Posterior vena cava (tissue), 2 donors: ENCODE measurements at places on chromosomes 6 and 20. TPM values are rescaled to one million over a fixed set of nuclear protein-coding genes. Genes with fewer than 3 reads are reported as not detected.

GRCh38 chr20:30892541-30893345, 364.7 kb upstream of the DEFB115 start:
- DNase-seq = no peak

GRCh38 chr20:59645761-59646171, 41.4 kb downstream of the PHACTR3 start:
- no peak for DNase-seq

DNA sequence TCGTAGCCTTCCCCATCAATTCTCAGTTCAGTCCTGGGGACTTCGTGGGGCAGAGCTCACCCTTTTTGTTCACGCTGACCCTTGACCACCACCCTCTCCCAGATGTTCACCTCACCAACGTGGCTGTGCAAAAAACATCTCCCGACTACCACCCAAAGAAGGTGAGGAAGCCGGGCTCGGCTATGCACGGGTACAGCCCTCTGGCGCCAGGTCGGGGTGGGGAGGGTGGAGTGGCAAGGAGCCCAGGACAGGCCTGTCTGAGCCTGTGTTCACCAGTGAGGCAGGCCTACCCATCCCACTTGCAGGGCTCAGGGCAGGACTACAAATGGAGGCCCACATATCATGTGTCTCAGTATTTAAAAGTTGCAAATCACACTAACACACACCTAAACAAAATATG, 18.1 kb downstream of the PDRG1 start:
- peak; percentile 54 for DNase-seq

Gene NKAIN4
- not detected for total RNA-seq

Gene SNHG17
- 27.9 TPM for total RNA-seq

- peak; percentile 87 for DNase-seq
These were observed at the start of gene SLC2A10 for GRCh38 chr20:46709459-46710152. Gene SLC2A10, plus strand, starts transcription at chr20:46709649. Its CDS starts 88 bp downstream, at chr20:46709737.

- DNase-seq = no peak
These were observed 70.4 kb downstream of the BACH2 start for GRCh38 chr6:90226257-90226656.

Gene VSX1
- total RNA-seq = not detected

DNA sequence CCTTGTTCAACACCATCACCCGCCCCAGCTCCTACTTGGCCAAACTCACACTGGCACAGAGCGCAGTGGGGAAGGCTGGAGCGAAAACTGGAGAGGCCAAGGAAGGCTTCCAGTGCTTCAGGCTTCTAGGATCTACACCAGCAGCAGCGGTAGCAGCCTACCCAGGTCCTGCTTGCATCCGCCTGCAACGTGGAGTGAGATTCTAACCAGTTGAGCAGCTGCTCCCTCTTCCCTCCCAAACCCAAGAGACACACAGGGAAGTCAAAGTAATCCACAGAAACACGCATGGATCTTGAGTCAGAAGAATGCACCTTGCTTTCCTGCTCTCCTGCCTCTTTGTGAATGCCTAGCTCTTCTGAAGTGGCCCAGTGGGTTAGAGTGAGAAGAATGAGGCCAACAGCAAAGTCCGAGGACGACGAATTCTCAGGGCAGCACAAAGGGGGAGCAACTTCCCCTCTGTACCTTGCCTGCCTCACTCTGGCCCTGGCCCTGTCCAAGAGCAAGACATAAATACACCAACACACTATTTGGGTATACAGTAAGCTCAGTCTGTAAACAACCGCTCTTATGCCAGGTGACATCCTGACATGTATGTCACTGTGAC, 95.9 kb upstream of the FOXQ1 start:
- no peak for DNase-seq

- DNase-seq = no peak
These were observed 176.0 kb downstream of the SASH1 start for GRCh38 chr6:148518511-148519156.

DNA sequence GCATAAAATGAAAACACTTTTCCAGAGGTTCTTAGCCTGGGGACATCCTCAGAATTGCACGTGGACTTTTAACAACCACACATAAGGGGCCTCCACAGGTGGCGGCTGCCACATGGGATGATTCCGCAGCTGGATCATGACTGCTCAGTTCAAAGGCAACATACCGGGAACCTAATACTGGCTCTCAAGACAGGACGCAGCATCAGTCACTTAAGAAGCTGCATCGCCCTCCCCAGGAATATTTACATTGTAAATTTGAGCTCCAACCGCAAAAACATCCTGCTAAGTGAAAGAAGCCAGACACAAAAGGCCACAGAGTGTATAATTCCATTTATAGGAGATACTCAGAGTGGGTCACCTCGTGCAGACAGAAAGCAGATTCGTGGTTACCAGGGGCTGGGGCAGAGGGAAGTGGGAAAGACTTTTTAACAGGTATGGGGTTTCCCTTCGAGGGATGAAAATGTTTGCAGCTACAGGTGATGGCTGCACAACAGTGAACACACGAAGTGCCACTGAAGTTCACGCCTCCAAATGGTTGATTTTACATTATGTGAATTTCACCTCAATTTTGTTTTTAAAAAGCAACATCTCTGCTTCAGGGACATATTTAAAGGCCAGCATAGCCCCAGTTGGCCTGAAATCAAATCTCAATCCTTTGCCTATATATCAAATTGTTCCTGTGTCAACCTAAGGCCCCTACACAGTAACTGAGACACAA, 141.5 kb downstream of the BMP7 start:
- DNase-seq = peak; percentile 35

Gene TFAP2A
- 0.52 TPM for total RNA-seq

DNA sequence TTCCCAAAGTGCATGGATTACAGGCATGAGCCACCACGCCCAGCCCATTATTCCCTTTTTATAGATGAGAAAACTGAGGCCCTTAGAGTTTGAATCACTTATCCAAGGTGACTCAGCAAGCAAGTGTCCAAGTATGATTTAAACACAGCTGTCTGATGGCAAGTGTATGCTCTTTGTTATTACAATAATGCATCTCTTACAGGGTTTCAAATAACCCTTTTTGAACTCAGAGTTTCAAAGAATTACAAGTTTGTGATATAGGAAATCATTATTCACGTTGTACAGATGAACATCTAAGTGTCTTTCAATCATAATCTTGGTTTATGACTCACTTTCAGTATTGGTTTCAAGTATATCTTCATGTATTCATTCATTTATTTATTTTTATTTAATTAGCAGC, 63.0 kb downstream of the CD83 start:
- no peak for DNase-seq

DNA sequence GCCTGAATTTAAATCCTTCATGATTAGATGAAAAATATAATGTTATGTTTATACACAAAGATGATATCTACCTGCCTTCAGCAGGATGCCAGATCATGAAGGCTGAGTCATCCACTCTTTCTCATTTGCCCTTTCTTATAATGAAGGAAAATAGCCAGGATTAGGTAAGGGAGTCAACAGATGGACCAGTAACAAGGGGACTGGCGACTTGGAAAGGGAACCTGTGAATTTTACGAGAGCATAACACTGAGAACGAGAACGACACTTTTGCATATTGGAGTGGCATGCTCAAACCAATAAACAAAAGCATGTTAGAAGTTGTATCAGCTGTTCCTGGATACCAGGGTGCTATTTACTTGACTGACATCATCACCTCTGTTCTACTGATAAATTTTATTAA, 154.0 kb downstream of the LAMP5 start:
- DNase-seq = no peak

GRCh38 chr6:128131566-128131965, 230.7 kb upstream of the THEMIS start:
- no peak for DNase-seq
